ENCODE measurements at places on chromosomes 4 and X.

- no peak for DNase-seq
Observed at GRCh38 chrX:56812515-56813105, 83.6 kb downstream of the NBDY start.

DNA sequence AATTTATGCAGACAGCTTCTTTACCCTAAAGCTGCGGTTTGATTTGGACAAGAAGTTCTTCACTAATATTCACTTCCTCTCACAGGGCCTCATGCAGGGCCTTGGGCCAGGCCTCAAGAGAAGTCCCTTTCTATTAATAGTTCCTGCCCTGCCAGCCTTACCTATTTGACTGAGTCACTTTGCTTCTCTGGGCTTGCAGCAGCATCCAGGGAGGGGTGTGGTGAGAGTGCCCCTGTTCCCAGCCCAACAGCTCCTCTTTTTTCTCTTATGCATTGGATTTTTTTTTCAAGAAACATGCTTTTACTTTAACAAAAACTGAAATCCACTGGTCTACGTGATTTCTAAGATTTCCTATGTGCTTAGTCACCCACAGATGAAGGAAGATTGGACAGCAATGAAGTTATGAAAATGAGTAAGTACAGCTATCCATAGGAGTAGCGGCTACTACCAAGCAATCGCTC is 26.7 kb downstream of the FAM156B start:
- no peak for DNase-seq

DNA sequence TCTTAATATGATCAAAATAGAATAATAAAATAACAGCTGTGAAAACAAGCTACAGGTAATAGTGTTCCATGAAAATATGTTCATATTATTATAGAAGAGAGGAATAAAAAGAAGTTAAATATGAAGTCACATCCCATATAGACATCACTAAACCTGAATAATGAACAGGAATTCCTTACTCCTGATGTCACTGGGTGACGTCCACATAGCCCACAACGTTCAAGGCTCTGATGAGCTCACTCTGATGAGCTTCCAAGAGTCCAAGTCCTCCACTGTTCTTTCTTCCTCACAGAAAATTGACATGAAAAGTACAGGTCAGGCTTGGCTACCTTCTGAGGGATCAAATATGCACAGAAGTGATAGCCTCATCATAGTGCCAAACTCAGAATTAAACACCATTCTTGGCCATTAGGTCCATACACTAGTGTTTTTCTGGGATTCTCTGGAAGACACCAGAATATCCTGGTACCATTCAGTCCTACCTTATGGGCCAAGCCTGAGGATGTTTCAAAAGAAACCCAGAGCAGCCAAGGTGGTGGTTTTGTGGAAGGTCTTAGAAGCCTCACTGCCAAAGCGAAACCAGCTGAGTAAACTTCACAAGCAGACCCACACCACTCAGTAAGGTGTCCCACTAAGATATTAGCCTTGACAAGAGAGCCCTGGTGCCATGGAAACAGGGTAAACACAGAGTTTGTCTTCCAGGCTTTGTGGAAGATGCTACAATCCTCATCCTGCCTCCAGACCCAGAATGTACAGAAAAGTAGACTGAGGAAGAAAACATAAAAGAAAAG is 138.4 kb upstream of the HHIP start:
- DNase-seq = no peak

DNA sequence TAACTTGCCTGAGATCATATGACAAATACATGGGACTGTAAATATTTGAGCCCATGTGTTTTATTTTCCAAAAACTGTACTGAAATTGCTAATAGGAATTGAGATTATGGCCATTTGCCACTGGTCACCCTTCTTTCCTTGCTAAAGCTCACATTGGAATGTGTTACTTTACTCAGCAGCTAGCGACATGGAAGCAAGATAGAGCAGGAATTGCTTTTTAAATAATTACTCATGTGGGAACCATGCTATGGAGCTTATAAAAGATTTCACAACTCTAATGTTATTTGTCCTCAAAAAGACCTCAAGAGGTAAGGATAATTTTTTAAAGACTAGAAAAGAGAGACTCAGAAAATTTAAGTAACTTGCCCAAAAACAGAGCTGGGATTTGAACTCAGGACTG is 48.8 kb upstream of the AFAP1 start:
- no peak for DNase-seq

DNA sequence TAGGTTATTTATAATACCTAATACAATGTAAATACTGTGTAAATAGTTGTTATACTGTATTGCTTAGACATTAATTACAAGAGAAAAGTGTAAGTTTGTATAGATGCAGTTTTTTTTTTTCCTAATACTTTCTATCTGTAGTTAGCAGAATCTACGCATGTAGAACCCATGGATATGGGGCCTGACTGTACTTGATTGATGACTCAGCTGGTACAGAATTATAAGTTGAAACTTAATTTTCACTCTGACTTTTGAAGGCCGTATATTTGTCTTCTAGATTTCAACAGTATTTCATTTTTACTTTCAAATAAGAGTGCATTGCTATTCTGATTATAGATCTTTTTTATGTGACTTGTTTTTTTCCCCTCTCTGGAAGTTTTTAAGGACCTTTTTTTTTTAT is 30.8 kb upstream of the NDUFC1 start:
- no peak for DNase-seq

DNA sequence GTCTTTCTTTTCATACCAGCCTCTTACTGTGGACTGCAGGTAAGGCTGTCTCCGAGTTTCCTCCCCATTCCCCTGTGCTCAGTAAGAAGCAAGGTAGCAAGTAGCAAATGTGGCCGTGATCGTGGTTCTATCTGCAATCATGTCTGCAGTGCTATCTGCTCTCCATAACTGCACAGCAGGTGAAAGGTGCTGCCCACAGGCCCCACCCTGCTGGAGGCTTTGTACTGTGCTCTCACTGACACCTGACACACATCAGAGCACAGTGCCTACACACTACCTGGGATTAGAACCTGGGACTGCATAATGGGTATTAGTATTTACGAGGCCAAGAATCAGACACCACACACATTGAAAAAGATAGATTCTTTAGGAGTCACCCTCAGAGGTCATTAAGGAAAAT is 15.3 kb downstream of the PGRMC1 start:
- DNase-seq = no peak

GRCh38 chrX:63675716-63676115 is 109.3 kb downstream of the ARHGEF9 start:
- DNase-seq = no peak

DNA sequence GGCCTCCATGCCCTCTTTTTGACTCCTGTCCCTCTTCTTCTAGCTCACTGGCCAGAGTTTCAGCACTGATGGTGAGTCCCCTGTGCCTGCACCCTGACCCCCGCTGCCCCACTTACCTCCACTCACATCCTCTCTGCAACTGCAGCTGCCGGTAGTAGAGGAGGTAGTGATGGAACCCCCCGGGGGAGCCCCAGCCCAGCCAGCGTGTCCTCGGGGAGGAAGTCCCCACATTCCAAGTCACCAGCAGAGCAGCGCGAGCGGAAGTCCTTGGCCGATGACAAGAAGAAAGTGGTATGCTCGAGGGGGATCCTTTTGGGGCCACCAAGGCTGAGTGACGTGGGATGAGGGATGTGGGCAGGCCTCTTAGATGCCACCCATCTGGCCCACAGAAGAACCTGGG is 5.8 kb downstream of the ARAF start:
- no peak for DNase-seq

DNA sequence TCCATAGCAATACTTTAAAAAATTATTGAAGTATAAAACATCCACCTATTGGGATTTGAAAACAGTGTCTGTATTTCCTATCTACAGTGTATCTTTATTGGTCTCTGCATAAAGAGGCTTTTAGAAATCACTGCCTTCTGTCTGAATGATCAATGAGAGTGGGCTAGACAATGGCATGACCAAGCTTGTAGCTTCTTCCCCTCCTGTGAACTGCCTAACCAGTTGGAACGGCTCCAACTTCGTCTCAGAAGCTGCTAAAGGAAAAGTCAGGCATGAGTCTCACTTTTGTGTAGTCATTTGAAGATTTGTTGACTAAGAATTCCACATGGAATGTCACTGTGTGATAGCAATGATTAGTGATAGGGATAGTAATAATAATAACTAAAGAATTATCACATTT is 64.2 kb downstream of the INTS12 start:
- no peak for DNase-seq

GRCh38 chrX:12060489-12061260 is 77.6 kb upstream of the FRMPD4 start:
- DNase-seq = no peak

- DNase-seq = no peak
Observed at GRCh38 chr4:127139788-127140286, 492.9 kb upstream of the INTU start.

GRCh38 chrX:74534569-74535038 is 79.8 kb downstream of the RLIM start:
- no peak for DNase-seq

- DNase-seq = no peak
Observed at GRCh38 chr4:142272452-142272851, 573.6 kb downstream of the INPP4B start.
